Astrocyte (in vitro differentiated cells and primary cell): ENCODE measurements at places on chromosomes 7 and 10. TPM values are rescaled to one million over a fixed set of nuclear protein-coding genes. Genes with fewer than 3 reads are reported as not detected.

DNA sequence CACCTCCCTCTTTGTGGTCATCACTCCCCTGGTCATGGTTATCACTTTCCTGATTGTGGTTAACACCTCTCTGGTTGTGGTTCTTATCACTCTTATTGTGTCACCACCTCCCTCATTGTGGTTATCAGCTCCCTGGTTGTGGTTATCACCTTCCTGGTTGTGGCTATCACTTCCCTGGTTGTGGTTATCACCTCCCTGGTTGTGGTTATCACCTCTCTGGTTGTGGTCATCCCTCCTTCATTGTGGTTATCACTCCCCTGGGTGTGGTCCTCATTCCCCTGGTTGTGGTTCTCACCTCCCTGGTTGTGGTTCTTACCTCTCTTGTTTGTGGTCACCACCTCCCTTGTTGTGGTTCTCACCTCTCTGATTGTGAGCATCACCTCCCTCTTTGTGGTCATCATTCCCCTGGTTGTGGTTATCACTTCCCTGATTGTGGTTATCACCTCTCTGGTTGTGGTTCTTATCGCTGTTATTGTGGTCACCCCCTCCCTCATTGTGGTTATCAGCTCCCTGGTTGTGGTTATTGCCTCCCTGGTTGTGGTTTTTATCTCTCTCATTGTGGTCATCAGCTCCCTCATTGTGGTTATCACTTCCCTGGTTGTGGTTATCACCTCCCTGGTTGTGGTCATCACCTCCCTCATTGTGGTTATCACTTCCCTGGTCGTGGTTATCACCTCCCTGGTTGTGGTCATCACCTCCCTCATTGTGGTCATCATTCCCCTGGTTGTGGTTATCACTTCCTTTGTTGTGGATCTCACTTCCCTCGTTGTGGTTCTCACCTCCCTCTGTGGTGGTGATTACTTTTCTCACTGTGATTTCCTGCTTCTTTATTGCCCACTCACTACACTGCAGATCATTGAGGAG lies 106.7 kb downstream of the GPR26 start:
- DNase-seq: no peak

DNA sequence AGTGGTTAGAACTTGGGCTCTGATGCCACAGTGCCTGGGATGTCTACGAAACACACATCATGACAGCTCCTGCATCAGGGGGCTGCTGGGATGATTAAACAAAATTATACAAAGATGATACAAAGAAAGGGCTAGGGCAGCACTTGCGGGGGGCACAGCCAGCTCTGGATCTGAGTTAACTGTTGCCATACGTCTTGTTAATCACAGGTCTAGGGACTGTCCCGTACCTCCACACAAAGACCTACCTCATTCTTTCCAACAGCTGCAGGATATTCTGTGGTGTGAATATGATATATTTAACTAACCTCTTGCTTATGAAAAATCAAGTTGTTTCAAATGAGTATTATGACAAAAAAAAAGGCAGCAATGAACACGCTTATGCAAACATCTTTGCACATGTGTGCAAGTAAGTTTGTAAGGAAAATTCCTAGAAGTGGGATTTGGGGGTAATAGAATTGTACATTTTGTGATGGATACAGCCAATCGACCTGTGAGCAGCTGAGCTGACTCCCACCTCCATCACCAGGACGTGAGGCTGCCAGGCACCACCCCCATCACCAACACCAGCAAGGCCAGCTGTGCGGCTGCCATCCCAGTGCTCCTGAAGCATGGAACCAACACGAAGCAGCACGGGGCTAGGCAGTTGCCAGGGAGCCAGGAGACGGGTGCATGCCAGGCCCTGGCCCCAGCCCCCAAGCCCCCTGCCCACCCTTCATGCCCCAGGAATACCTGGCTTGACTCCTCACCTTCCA lies 23.5 kb downstream of the PTPRN2 start:
- no peak for DNase-seq

GRCh38 chr10:71392292-71392691 lies 4.4 kb upstream of the CDH23 start:
- DNase-seq: no peak

DNA sequence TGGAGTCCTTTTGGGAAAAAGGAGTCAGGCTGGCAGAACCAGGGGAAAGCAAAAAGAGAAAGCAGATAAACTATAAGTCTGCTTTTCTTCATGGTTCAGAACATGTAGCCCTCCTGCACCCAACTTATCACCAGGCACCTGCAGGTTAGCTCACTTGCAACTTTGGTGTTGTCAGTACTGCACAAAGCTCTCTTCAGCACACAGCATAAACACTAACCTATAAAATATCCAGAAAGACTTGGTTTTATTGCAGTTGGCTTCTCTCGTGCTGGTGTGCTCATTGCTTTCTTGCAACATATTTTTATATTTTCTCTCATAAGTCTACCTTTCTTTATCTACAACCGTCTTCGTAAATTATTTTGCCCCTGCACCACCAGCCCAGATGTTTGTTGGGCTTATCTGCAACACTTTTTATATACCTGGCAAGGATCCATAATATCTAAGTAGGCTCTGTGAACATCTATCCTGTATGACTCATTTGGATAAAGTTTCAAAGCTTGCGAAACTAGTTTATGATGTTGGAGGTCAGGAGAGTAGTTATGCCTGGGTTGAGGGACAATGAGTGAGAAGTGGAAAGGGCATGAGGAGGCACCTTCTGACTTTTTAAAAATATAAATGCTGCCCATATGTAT lies 164.6 kb downstream of the ANKRD30A start:
- no peak for DNase-seq

DNA sequence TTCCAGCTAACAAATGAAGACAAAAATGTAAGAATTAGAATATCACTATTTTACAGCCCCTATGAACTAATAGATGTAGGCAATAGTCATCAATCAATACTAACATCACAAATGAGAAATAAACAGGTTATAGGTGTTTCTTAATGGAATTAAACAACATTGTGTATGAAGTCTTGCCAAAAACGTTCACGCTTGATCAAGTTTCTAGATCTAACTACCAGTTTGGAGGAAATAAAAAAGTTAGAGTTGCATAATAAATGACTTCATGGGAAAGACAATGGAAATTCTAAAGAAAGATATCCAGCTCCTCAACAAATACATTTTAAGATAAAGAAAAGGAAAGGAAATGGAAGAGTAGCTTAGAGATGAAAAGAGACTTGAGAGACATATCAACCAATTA lies 19.7 kb downstream of the TAC1 start:
- no peak for DNase-seq

- no peak for DNase-seq
These were observed 158.0 kb downstream of the TRIL start for GRCh38 chr7:28800150-28800549.

- no peak for DNase-seq
These were observed 219.5 kb upstream of the ZNF804B start for GRCh38 chr7:88540012-88540411.

DNA sequence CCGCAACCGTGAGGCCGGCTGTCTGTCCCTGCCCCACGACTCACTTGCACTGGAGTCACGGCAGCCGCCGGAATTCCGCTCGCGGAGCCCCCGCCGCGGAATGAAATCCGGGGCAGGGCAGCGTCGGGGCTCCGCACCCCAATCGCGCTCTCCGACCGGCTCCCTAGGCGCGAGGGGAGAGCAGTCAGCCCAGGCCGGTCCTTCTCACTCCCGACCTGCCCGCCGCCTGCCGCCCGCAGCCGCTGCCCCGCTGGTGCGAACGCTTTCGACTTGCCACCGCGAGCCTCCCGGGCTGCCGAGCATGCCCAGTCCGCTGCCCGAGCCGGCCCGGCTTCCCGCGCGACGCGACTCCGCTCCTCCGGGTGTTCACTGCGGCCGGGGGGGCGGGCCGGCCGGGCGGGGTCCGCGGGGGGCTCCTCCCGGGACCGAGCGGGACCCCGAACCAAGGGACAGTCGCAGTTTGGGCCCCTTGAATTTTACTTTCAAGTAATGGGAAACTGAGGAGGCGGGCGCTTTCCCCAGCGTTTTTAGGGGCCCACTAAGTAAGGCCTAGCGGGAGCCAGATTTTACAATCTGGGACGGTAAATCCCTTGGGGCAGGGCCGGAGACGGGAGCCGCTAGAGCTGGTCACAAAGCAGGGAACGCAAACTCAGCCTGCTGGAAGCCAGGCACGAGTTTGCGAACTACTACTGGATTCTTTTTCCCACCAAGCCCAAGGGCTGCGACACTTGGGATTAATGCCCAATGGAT lies at the start of gene SGMS1:
TSS of gene SGMS1 (minus strand) at position 294 of the 750 bp plus-strand sequence. CDS start 279,842 bp downstream, outside the sequence.
- DNase-seq: peak; percentile 80

DNA sequence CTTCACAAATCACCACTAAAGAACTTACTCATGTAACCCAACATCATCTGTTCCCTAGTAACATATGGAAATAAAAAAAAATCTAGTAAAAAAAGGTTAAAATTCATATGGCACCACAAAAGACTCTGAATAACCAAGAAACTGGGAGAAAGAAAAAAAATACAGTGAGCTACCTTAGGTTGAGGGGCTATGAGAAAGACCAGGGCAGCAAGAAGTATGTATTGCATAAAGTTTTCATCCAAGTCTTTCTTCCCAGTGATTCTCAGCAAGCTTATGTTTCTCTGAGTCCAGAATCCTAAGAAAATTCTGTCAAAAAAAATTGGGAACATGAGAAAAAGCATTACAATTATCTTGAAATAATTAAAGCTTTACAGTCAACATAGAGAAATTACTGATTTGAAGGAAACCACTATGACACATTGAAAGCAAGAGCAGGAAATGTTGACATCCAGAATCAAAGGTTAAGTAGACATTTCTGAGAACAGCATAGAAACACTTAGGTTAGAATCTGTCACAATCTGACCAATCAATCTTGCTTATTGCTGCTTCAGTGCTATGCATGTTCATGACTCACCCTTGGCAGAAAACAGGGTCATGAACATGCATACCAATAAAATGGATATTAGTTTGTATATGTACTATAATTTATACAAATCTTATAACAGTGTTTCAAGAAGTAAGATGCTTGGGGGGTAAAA lies 494.0 kb upstream of the POT1 start:
- peak; percentile 47 for DNase-seq

DNA sequence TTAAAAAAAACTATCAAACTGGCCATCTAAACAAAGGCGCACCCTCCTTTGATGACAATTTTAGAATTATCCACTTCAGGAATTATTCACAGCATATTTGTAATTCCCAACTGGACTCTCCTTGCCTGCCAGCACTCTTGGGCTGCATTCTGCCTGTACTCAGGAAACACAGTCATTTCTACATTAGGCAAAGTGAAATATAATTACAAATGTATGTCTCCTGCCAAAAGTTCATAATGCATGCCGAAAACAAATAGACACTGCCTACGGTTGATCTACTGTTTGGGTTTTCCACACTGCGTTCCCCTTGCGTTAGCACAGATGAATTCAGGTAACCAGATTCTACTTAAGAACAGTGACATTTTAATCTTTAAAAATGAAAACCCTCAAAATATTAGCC lies 1.9 kb downstream of the HGF start:
- DNase-seq: peak; percentile 20

- peak; percentile 79 for DNase-seq
These were observed 17.3 kb upstream of the ADRB1 start for GRCh38 chr10:114026189-114027040.

DNA sequence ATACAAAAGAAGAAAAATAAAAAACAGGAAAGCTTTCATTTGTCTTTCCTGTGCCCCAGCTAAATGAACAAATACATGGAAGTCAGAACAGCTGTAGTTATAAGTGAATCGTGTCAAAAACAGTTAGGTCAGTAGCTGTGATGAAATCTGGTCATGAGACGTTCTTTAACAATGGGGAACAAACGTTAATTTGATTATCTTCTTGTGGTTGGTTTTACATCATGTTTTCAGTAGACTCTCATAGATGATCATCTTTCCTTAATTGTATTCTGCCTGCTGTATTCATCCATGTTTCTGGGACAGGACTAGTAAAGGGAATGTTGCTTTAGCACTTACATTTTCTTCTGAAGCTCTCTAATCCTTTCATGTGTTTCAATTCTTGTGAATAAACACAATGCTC lies 97.0 kb downstream of the PCLO start:
- peak; percentile 4 for DNase-seq

DNA sequence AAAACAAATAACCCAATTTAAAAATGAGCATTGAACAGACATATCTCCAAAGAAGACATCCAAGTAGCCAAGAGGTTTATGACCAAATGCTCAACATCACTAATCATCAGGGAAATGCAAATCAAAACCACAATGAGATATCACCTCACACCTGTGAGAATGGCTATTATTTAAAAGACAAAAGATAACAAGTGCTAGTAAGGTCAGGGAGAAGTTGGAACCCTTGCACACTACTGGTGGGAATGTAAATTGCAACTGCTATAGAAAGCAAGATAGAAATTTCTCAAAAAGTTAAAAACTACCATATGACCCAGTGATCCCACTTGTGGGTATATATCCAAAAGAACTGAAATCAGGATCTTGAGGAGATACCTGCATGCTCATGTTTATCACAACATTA lies 49.5 kb downstream of the SGMS1 start:
- DNase-seq: no peak

- DNase-seq: no peak
These were observed 469.8 kb downstream of the GLRX3 start for GRCh38 chr10:130606001-130606405.

DNA sequence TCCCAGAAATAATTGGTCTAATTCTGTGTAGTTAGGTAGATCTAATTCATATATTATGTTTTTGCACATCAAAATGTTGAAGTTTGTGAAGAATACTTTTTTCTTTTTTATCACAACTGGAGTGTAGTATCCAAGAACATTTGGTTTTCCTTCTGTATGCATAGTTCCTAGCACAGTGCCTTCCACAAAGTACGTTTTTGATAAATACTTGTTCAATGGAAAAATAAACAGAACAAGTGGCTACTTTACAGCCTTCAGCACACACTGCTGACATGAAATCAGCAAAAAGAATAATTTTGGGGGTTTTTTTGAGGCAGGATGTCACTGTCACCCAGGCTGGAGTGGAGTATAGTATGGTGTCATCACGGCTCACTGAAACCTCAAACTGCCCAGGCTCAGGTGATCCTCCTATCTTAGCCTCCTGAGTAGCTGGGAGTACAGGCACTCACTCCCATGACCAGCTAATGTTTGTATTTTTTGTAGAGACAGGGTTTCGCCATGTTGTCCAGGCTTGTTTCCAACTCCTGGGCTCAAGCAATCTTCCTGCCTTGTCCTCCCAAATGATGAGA lies 27.9 kb downstream of the TARP start:
- DNase-seq: no peak

DNA sequence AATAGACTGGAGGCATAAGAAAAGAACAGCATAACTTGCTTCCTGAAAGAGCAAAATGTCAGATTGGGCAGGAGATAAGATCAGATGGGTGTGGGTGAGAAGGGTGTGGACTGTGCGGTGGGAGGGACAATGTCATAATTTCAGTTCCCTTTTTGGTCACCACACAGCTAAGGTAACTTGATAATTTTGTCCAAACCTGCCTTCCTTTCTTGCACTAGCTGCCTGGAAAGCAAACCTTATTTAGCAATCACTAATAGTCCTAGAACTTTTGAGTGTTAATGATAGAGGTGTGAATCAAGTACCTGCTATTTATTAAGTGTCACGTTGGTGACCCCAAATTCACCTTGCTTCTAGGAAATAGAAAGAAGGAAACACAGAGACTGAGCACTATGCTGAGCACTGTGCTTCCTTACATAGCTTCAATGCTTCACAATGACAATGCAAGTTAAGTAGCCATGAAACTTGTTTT lies 72.4 kb upstream of the SP4 start:
- no peak for DNase-seq

The PKD2L1 gene
- not detected in 2 replicates for total RNA-seq

The CHAT gene
- 0.12 and 1.00 TPM in 2 replicates for total RNA-seq

The VIPR2 gene
- 0.43 and 0.68 TPM in 2 replicates for total RNA-seq

The PRLHR gene
- total RNA-seq: not detected in 2 replicates

The CRHR2 gene
- not detected in 2 replicates for total RNA-seq

The ING3 gene
- 6.5 and 8.6 TPM in 2 replicates for total RNA-seq

The PTN gene
- total RNA-seq: 11.1 and 17.2 TPM in 2 replicates

The CYP3A7 gene
- not detected in 2 replicates for total RNA-seq

The AGAP3 gene
- 123 and 156 TPM in 2 replicates for total RNA-seq

The CDC14C gene
- 0.14 and 0.17 TPM in 2 replicates for total RNA-seq
